AG09309 (cell line): ENCODE measurements at places on chromosomes 13 and 19.

DNA sequence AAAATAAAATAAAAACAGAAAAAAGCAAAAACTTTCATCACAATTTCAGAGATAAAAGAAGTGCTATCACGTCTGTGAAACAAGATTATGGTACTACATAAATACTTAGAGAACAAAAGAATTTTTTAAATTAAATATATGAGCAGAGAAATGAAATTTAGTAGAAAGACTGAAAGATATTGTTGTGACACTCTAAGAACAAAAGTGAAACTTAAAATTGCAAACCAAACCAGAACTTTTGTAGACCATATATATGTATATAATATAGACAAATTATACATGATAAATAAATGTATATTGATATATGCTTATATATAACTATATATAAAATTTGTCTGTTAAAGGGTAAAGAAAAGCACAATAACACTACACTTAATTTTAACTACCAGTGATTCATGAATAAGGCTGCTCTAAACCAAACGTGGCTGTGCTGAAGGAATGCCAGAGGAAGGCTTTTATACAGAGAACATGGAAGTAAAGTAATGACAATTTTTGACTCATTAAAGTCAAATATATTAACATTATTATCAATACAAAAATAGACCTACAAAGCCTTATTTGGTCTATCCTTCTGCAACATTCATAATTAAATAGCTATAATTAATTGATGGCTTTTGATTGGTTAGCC is 1516.7 kb upstream of the PCDH20 start:
- no peak for DNase-seq

DNA sequence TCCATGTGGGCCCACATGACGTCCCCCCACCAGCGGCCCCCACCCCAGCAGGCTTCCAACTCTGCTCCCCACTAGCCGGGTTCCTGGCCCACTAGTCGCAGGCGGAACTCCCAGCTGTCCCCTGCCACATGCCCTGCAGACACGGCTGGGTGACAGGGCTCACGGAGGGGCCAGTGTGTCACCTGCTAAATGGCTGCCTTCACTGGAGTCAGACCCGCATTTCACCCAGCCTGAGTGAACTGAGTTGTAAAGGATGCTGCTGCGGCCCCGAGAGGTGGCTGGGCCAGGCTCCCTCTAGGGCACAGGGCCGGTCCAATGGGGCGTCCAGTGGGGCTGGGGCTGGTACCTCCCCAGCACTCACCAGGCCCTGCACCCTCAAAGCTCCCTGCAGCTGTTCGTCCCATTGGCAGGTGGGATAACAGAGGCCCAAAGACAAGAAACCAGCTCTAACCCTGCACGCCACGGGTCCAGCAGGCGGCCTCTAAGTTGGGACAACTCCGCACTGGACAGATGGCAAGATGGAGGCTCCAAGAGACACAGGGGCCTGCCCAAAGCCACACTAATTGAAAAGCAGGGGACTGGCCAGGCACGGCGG is 3.2 kb downstream of the LMNB2 start:
- DNase-seq: no peak

- no peak for DNase-seq
These were observed 9.3 kb upstream of the PEAK3 start for GRCh38 chr19:2291185-2291751.

- no peak for DNase-seq
These were observed 382.7 kb downstream of the LIG4 start for GRCh38 chr13:107832500-107833100.

DNA sequence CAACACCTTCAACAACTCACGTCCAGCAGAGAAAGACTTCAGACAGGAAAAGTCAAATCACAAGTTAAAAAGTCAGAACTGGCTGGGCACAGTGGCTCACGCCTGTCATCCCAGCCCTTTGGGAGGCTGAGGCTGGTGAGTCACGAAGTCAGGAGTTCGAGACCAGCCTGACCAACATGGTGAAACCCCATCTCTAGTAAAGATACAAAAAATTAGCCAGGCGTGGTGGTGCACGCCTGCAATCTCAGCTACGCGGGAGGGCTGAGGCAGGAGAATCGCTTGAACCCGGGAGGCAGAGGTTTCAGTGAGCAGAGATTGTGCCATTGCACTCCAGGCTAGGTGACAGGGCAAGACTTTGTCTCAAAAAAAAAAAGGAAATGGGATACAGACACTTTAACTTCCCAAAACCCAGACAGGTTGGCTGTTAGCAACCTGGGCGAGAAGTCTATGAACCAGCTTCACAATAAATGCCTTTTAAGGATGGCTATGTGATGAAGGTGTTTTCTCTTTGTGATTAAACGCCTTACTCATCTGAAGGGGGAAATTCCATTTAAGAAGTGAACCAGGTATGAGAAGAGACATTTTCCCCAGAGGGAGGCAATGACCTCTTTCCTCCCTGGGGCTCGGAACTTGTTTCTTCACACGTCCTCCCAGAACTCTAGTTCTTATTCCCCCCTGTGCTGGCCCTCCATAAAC is 80.4 kb downstream of the INSR start:
- DNase-seq: no peak

DNA sequence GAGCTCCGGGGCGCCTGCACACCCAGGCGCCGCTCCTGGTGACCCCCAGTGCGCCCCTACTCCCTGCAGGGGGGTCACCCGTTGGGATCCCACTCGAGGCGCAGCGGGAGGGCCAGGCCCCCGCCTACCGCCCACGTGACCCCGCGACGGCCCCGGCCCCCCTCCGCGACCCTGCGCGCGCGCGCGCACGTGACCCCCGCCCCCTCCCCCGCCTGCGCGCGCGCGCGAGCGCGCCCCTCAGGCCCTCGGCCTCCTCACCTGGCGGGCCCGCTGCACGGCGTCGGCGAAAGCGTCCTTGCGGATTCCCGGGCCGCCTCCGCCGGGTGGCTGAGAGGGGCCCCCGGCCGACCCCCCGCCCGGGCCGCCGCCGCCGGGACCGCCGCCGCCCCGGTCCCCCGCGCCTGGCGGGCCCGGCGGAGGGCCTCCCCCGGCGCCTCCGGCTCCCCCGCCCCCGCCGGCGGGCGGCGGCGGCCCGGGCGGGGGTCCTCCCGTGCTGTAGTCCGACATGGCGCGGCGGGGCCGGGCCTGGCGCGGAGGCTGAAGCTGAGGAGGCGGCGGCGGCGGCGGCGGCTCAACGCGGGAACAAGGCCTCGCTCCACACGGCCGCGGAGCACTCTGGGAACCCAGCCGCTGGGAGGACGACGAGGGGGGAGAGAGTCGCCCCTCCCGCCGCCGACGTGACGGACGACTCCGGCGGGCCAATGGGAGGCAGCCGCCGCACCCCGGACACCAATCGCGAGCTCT is at the start of gene KHSRP:
Gene KHSRP, minus strand, starts transcription at position 617 of the 744 bp plus-strand sequence. Its CDS starts 110 bp downstream, at position 507.
- DNase-seq: no peak

DNA sequence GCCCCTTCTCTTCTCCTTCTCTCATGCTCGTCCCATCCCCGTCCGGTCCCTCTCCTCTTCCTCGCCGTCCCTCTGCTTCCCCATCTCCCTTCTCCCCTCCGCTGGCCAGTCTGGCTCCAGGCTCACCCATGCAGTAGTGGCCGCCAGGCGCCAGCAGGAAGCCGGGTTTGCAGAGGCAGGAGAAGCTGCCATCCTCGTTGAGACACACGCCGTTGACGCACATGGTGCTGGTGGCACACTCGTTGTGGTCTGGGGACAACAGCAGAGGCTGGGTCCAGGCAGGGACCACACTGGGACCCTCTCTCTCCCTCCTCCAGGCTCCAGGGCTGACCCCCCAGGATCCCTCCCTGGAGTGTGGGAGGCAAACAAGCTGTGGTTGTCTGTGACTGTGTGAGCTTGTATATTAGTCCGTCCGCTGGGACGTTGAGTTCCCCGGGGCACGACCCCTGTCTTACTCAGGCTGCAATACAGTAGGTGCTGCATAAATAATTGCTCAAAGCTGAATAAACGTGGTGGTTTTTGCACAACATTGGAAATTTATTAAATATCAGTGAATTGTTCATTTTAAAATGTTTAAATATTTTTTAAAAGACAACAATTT is 16.4 kb downstream of the FBN3 start:
- no peak for DNase-seq

GRCh38 chr13:105177265-105177900 is 1358.1 kb downstream of the EFNB2 start:
- DNase-seq: no peak

DNA sequence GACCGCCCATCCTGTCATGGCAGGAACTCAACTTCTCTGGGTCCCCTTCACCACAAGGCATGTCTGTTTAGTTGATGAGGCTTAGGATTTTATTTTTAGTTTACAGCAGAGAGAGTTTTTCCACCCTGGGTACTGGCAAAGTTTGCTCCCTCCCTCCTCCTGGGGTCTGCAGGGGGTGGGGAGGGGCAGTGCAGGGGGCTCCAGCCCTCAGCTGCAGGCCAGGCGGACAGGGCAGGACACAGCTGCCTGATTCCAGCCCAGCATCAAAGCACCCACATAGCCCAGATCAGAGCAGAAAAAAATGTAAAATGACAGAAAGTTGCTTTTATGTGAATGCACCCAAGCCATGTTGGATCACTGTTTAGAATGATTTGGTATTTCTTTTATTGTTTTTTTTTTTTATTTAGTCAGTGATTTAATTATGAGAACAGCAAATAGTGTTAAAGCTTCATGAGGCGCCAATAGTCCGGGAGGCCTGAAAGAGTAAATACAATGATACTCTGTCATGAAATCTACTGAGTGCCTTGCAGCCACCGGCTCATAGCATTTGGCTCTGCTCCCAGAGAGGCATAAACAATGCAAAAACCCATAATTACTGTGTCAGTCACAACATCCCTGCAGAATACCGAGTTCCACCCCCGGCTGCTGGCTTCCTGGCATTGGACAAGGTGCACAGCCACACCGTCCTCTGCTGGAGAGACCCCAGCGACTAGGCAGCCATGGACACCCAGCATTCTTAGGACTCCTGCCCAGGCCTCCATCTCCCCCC is 923.5 kb downstream of the UQCRFS1 start:
- DNase-seq: peak; percentile 16

DNA sequence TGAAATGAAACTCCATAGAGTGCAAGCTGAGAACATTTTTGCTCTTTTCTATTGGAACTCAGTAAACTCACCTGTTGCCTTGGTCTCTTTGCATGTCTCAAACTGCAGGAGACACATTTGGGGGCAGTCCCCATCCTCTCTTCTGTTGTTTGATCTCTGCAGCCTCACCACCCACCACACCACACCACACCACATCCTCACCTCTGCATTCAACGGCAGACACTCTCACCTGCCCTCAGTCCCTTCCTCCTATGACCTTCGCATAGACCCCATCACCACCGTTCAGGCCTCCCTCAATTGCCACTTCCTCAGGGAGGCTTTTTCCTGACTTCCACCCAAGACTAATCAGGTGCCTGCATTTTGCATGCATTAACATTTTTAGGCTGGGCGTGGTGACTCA is 14.4 kb upstream of the TPM4 start:
- no peak for DNase-seq

GRCh38 chr13:37870895-37871550 is 1.5 kb upstream of the TRPC4 start:
- no peak for DNase-seq

GRCh38 chr19:1109032-1109551 is 5.3 kb downstream of the GPX4 start:
- DNase-seq: no peak

DNA sequence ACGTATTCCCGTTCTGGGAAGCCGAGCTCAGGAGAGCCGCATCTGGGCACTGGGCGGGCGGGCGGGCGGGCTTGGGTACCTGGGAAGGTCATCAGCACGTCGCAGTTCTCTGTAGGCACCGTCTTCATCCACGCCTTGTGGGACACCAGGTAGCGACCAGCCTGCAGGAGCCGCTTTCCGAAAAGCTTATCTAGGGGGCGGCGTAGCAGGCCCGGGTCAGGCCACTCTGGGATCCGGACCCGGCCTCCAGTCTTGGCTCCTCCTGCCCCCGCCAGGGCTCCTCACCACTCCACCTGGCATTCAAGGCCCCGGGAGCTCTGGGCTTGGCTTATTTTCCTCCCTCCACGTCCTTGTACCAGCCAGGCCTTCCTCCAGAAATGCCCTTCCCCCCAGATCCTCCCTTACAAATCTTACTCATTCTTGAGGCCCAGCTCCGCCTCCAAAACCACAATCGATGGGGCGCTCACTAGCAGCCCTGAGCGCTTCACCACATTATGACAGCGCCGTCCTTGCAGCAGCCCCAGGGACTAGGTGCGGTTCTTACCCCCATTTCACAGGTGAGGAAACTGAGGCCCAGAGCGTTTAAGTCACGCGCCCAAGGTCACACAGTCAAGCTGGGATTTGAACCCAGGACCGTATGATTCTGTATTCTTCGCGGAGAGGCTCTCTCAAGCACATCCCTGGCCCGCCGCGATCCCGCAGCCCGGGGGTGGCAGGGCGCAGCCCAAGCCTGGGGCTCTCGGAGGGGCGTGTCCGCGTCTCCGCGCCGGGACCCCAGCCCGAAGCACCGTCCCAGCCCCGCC is 843 bp downstream of the ANO8 start:
- no peak for DNase-seq

GRCh38 chr19:51256155-51256625 is 5.3 kb downstream of the SIGLECL1 start:
- no peak for DNase-seq

DNA sequence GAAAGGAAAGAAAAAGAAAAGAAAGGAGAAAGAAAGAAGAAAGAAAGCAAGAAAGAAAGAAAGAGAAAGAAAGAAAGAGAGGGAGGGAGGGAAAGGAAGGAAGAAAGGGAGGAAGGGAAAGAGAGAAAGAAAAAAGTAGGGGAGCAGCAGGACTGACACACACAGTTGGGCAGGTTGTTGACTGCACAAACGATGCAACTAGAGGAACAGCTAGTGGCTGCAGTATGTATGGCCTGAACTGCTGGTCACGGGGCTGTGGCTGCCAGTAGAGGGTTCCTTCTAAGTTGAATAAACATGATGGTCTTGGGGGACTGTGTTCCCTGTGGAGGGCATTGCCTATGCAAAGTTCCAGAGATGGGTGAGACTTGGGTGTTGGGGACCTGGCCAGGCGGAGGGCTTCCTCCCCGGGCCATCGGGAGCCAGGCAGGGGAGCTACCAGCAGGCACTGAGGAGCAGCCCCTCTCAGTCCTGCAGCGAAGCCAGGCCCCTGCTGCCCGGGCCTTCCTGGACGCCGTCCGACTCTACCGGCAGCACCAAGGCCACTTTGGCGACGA is 16.7 kb upstream of the COLGALT1 start:
- no peak for DNase-seq

DNA sequence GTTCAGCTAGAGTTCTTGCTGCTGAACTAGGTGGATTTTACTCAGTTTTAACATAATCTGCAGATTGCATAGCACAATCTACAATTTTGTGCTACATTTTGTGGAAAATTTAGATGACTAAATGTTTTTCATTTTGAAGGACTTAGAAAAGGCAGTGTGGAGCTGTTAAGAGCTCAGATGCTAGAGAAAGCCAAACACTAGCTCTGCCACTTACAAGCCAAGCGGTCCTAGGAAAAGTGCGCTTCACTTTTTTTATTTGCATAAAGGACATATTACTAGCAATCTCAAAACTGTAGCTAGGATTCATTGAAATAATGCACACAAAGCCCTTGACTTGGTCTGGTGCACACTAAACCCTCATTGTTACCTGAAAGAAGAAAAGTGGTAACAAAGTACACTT is 8.1 kb upstream of the CSNK1A1L start:
- no peak for DNase-seq
